ENCODE measurements at places on chromosomes 5 and 9.

GRCh38 chr5:873328-873727 is 19.3 kb downstream of the BRD9 start:
- no peak for DNase-seq

- no peak for DNase-seq
Measured at GRCh38 chr5:175750511-175750931, 92.7 kb downstream of the HRH2 start.

GRCh38 chr5:34604119-34604675 is 51.9 kb upstream of the RAI14 start:
- DNase-seq, result no peak

GRCh38 chr9:3348169-3348568 is 177.6 kb downstream of the RFX3 start:
- no peak for DNase-seq

DNA sequence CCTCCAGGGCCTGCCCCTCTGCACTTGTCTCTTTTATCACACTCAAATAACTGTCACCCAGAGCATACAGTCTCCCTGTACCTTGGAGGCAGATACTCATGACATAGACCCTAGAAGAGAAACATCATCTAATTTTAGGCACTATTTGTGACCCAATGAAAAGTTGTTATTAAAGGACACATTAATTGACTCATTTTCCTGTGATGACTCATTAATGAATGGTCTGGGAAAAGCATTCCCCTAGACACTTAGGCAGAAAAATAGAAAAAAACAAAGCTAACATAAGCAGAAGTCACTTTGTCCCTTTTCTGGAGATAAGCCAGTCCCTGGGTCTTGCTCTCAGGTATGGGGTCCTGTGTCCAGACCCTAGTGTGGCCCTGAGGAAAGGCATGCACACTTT is 15.0 kb downstream of the TRPC7 start:
- no peak for DNase-seq

DNA sequence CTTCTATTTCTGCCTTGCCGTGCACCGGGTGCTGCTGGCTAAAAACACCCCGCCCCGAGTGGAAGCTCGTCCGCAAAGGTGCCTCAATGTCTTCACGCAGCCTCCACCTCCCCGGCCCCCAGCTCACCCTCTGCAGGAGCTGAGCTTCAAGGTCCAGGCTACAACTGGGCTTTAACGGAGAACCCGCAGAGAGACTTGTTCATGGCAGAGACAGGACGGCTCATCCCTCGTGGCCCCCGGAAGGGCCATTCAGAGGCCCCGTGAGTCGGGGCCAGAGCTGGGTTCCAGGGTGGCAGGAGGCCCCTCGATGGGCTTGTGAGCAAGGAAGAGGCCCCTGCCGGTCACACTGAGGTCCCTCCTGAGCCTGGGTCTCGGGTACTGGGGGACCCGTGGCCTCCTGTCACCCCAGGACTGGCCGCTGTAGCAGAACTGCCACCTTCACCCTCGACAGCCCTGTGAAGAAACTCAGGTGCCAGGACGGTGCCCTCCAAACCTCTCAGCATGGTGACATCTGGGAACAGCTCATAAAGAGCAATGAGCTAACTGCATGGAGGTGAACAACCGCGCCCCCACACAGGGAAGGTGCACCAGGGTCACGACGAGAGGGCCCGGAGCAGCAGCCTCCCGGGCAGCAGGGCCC is 58.0 kb upstream of the UBAC1 start:
- DNase-seq, result no peak

DNA sequence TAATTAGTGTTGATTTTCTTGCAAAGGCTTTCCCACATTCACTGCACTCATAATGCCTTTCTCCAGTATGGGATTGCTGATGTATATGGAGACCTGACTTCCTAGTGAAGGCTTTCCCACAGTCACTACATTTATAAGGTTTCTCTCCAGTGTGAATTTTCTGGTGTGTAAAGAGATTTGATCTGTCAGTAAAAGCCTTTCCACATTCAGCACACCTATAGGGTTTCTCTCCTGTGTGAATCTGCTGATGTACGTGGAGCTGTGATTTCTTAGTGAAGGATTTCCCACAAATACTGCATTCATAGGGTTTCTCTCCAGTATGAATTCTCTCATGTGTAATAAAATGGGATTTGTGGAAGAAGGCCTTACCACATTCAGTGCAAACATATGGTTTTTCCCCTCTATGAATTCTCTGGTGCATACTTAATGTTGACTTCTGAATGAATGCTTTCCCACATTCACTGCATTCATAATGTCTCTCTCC is 31.1 kb downstream of the ZNF484 start:
- DNase-seq, result no peak

- no peak for DNase-seq
Measured at GRCh38 chr5:84086511-84086910, 298.2 kb downstream of the EDIL3 start.

GRCh38 chr9:127545196-127546124 is 66.6 kb upstream of the STXBP1 start:
- DNase-seq, result no peak

GRCh38 chr5:91312698-91313097 is 70.4 kb downstream of the ARRDC3 start:
- DNase-seq, result no peak

GRCh38 chr9:88799541-88800328 is 191.5 kb upstream of the S1PR3 start:
- no peak for DNase-seq

GRCh38 chr5:55063220-55063863 is 39.1 kb upstream of the GZMA start:
- no peak for DNase-seq

GRCh38 chr5:44675296-44675695 is 133.5 kb upstream of the MRPS30 start:
- DNase-seq, result no peak

DNA sequence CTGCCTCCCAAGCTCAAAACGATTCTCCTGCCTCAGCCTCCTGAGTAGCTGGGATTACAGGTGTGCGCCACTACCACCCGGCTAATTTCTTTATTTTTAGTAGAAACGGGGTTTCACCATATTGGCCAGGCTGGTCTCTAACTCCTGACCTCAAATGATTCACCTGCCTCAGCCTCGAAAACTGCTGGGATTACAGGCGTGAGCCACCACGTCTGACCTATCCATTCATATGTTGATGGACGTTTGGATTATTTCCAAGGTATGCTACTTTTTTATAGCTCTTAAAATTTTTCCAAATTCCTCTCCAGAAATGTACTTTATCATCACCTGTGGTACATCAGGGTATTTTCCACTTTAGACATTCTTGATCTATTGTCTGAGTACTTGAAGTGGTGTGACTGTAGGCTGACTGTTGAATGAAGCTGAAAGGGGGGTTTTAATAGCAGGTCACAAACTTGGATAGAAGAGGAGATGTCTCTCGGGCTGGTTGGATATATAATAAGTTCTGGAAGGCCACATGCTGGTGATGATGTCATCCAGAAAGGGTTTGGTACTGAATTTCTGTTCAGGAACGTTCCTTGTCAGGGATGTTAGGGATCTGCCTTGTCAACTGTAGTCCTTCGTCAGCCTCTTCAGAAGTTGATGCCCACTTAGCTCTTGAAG is 7.4 kb downstream of the CTNNA1 start:
- DNase-seq, result no peak

DNA sequence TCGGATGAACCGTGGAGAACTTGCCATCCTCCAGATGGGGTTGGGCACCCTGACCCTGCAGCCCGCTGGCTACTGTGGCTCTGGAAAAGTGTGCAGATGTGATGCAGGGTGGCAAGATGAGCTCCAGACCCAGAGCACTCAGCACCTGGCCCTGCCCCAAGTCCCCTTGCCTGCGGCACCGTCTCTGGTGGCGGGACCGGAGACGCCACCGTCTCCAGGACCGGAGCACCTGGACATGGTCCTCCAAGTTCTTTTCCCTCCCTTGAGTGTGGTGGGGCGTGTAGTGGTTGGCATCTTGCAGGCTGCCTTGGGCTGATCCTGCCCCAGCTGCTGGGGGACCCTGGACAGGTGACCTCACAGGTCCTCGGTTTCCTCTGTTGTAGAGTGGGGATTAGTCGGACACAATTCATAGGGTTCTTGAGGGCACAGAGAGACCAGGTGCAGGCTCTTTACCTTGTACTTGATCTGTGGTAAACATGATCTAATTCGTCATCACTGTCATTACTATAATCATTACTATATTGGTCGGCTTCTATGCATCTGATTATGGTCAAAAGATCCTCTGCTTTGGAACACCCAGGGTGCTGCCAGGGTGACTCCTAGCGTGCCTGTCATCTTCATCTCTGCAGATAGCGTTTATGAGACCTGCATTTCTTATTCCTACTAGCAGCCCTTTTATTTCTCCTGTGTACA is 83.5 kb downstream of the COL5A1 start:
- no peak for DNase-seq

GRCh38 chr9:85610074-85610860 is 131.5 kb downstream of the AGTPBP1 start:
- DNase-seq, result no peak

GRCh38 chr5:14009575-14009974 is 65.1 kb upstream of the DNAH5 start:
- no peak for DNase-seq

- no peak for DNase-seq
Measured at GRCh38 chr5:5799826-5800225, 377.3 kb downstream of the ICE1 start.

GRCh38 chr9:113427629-113428028 is 17.1 kb downstream of the C9orf43 start:
- no peak for DNase-seq

GRCh38 chr5:146880966-146881365 is 2.4 kb upstream of the PPP2R2B start:
- DNase-seq, result no peak

GRCh38 chr9:137178201-137178938 is 6.5 kb upstream of the TMEM210 start:
- no peak for DNase-seq

DNA sequence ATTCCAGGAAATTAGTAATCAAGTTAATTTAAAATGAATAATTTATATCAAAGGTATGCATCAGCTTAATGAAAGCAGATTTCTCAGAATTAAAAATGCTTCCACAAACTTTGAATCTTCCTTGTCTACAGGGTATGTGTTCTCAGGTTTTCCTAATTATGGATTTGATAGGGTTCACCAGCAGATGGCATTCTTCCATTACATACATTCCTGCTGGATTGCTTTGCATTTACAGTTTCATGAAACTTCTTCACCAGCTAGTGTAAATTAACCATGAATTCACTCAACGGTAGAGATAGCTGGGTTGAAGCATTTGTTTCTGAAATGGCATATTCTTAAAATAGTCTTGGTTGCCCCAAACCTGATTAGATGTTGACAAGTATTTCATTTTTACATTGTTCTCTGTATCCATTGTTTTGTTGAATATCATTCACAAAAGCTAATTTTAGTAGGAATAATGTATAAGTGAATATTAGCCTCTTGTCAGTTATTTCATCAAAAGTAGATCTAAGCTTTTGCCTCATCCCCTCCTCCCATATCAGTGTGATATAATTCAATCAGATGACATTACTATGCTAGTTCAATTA is 68.7 kb upstream of the WDR41 start:
- no peak for DNase-seq

DNA sequence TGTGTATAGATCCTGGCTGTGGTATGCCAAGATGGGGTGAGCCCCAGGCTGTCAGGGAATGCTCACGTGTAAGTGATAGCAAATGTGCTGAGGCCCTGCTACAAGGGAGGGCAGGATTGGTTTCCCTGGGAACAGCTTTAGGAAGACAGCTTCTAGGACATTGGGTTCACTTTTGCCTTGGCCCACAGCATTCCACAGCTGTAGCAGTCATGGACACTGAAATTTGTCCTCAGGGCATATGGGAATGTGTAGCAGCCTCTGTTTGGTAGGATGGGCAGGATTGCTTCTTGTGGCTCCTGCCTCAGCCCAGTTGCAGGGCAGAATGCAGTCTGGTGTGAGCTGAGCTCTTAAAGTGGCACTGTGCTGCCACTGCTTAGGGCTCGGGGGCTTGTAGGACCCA is 1061.7 kb upstream of the WWC1 start:
- no peak for DNase-seq

DNA sequence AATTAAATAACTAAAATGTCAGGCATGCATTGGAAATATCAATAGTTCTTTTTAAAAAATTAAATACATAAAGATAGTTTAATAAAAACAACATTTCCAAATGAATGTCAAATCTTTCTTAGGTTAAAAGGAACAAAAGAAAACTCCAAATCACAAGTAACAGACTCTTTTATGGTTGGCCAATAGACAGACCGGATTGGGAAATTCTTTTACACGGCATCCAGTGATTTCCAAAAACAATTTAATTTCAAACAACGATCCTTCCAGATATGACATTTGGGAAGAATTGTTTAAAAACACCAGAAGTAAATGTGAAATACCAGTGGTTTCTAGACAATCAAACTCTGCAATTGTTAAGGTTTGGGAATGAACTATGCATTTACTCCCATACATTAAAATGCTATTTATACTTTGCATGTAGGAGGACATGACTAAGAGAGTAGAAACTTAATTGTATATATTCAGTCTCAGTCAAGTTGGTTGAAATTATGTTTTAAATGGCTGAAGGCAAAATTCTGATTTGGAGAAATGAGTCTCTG is 32.8 kb downstream of the ZNF474 start:
- no peak for DNase-seq

DNA sequence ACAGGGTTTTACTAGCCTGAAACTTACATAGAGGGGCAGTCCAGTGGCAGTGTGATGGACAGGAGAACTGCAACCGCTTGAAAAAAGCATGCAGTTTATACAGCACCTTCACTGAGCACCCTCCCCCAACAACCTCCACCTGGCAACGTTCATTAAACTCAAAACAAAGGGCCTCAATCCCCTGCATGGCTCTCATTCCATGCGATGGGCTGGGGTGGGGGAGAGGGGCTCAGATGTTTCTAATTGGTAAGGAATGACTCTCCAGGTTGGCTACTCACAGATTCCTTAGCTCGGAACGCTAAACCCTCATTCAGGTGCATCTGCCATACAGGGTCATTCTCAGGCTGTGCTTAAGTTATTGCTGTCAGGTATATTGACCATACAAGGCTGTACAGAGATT is 80.9 kb upstream of the ITGA1 start:
- DNase-seq, result no peak

DNA sequence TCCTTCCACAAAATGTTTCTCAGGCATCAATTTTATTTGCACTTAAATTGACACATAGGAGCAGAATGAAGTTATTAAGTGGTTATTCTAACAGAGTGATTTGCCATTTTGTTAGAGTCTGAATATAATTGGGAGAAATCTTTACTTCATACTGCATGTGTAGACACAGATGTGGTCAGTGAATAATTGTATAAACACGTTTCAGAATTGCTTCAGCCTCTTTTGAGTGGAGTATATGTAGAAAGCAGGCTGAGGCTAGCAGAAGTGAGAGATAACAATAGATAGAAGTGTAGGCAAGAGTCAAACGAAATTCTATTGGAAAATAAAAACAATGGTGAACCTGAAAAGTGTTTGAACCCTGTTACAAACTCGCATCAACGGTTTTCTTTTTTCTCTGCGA is 270.7 kb downstream of the TMEM167A start:
- DNase-seq, result no peak

Measured in GOT3 (cell line).